GM23248 (cell line): ENCODE measurements at places on chromosomes 12 and 14.

- DNase-seq = peak; percentile 81
Observed at GRCh38 chr14:68249661-68250451, 430.3 kb downstream of the RAD51B start.

DNA sequence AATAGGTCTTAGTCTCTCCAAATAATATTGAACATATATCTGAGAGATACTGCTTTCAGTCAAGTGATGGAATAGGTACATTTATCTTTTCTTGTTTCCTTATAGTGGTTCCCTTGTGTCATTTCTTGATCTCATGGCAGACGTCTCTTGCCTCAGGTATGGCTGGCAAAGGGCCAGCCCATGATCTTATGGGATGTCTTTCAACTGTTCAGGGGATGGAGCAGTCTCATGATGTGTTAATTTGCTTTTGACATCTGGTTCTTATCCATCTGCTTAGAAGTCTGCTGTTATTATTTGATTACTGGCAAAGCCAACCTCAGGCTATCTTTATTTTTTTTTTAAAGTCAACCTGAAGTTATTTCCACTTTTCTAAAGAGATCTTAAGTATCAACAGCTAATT, 262.9 kb downstream of the TMEM117 start:
- DNase-seq = no peak

GRCh38 chr12:1816730-1817348, 3.5 kb upstream of the LRTM2 start:
- no peak for DNase-seq

DNA sequence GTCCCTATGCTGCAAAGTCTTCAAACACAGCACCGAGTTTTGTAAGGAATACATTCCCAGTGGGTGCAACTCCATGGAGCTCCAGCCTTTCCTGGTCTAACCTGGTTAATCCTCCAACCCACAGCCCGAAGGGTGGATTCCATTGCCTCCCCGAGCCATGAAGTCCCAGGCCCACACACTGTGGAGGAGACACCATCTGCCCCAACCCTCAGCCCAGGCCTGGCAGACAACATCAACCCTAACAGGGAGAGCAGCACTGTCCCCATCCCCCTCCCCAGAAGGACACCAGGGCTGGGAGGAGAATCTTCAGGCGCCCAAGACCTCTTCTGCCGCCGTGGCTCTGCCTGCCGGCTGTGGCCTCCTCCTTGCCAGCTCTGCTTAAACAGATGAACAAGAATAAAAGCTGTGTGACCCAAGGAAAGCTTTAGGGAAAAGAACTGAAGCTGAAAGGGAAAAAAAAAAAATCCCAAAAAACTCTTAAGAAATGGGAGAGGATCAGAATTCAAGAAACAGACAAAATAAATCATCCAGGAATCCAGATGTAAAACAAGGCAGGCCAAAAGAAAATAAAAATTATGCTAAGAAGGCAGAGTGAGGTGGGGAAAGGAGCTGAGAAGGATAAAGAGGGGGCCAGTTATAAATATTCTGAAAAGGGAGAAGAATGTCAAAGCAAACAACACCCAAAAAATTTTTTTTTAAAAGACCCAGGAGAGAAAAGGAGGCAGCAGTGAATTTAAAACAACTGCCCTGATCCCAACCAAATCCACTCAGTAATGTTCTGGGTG, 16.0 kb upstream of the ZFP36L1 start:
- DNase-seq = no peak

GRCh38 chr12:125492354-125493270, 427.4 kb downstream of the AACS start:
- DNase-seq = no peak

GRCh38 chr14:32661216-32661615, 277.5 kb upstream of the NPAS3 start:
- DNase-seq = no peak

DNA sequence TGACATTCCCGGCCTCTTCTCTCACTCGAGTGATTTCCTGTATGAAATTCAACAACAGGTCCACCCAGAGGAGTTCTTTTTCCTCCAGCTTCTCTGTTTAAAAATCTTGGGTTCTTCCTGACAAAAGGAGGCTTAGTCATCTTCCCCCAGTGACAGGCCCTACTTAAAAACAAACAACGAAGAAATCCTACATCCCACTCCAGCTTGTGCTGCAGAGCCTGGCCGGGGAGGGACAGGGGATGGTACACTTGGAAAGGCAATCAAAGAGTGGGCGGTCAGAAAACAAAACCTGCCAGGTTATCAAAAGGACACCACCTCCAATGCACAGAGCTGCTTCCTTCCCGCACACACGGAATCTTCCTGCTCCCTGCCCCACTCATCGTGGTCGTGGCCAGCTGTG, 101.3 kb downstream of the CACNA1C start:
- DNase-seq = peak; percentile 71

GRCh38 chr14:45181329-45181728, 45.6 kb downstream of the FANCM start:
- no peak for DNase-seq

DNA sequence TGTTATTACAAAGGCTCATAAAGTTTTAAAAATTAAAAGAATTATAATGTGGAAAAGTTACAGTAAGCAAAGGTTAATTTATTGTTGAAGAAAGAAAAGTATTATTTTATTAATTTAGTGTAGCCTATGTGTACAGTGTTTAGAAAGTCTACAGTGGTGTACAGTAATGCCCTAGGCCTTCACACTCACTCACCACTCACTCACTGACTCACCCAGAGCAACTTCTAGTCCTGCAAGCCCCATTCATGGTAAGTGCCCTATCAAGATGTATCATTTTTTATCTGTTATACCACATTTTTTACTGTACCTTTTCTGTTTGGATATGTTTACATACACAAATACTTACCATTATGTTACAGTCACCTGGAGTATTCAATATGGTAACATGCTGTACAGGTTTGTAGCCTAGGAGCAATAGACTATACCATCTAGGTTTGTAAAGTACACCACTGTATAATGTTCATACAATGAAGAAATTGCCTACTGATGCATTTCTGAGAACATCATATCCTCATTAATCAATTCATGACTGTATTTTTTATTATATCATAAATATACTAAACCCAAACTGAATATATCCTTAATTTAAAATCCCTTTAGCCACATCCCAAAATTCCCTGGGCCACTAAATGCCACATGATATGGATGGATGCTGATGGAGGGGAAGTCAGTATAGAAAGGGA, 43.6 kb upstream of the NID2 start:
- peak; percentile 78 for DNase-seq

- no peak for DNase-seq
Observed at GRCh38 chr14:71208702-71209357, 301.6 kb downstream of the PCNX1 start.

GRCh38 chr14:71328183-71328582, 420.9 kb downstream of the PCNX1 start:
- DNase-seq = no peak

- no peak for DNase-seq
Observed at GRCh38 chr12:92085736-92086040, 60.0 kb downstream of the BTG1 start.

DNA sequence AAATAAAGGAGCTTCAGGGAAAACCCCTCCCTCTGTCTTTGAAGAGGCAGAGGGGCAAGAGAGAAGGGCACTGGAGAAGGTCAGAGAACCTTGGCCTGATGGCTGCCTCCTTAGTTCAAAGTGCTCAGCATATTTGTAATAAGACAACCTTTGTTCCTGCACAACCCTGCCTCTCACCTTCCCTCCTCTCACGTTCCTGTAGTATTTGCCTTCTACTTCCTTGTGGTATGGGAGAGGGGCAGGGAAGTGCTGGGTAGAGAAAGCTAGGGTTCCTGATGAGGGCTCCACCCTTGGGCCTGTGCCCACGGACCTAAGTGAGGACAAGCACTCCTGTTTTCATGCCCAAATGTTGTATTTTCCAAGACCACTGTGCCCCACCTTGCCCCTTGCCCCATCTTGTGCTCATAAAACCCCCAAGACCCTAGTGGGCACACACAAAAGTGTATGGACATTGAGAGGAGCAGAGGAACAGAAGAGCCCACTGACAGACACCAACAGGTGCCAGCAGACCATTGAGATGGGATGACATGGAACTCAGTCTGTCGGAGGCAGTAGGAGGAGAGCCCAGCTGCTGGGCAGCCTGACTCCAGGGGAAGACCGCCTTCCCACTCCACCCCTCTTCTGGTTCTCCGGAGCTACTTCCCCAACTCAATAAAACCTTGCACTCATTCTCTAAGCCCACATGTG, 261.5 kb upstream of the CCDC196 start:
- DNase-seq = no peak

GRCh38 chr14:94004015-94004414, 6.9 kb downstream of the CCDC197 start:
- DNase-seq = no peak

GRCh38 chr12:65778258-65779090, 45.8 kb upstream of the HMGA2 start:
- DNase-seq = peak; percentile 86

GRCh38 chr12:29781705-29782266, 2.0 kb downstream of the TMTC1 start:
- no peak for DNase-seq

- DNase-seq = no peak
Observed at GRCh38 chr12:47747126-47747525, 11.6 kb downstream of the RAPGEF3 start.

GRCh38 chr12:52079576-52080402, at the start of gene SMIM41:
TSS of gene SMIM41 (plus strand) at chr12:52079704. CDS start at chr12:52079780, 76 bp downstream.
- no peak for DNase-seq

DNA sequence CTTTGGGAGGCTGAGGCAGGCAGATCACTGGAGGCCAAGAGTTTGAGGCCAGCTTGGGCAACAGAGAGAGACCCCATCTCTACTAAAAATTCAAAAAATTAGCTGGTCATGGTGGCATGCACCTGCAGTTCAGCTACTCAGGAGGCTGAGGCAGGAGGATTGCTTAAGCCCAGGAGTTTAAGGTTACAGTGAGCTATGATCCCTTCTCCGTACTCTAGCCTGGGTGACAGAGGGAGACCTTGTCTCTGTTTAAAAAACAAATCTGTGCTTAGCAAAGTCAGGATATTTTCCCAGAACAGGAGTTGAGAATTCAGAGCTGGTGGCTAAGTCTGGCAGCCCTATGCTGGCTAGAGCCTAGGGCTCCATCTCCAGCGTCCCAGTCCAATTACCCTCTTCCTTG, 142.9 kb upstream of the PZP start:
- no peak for DNase-seq

- DNase-seq = no peak
Observed at GRCh38 chr12:94207849-94208621, 59.7 kb downstream of the PLXNC1 start.

DNA sequence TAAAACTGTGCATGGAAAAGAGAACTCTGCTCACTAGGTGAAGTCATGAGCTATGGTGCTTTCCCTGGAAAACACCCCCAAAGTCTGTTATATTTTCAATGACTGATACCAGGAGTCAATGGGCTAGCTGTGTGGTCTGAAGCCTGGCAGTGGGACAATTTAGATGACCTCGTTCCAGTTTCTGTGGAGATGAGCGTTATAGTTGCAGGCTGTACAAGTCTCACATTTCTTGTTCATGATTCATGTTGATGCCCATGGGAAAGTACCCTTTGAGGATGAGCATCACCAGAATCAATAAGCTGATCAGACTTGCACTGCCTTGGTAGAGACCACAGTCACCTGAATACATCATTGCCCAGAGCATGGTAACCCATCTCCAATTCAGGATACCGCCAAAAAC, 70.7 kb downstream of the NOVA1 start:
- DNase-seq = peak; percentile 43

DNA sequence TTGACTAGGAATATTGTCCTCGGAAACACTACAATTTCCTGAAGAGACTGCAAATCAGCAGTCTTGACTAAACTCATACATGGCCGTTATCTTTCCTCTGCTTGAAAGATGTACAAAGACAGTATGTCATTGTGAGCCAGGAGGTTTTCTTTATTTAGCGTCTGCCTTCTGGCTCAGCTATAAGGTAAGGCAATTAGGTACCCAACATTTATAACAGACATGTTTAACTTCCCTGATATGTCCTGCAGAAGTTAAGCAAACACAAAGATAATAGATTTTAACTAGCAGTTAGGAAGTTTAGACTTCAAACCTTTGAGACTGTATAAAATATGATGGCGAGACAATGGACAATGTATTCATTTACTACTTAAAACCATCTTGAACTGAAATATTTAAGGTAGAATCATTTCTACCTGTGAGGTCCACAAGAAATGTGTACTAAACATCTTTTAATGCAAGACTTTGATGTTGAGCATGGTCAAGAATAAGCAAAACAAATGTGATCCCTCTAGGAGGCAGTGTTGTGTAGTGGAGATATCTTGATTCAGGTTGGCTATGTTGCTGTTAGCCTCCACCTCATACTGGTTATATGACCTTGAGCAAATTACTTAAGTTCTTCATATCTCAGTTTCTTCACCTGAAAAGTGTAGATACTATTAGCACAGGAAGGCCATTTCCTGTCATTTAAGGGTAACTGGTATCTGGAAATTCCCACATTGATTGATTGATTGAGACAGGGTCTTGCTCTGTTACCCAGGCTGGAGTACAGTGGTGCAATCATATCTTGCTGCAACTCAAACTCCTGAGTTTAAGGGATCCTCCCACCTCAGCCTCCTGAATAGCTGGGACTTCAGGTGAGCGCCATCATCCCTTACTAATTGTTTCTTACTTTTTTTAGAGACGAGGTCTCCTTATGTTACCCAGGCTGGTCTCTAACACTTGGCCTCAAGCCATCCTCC, 96.3 kb upstream of the EEA1 start:
- DNase-seq = peak; percentile 73

DNA sequence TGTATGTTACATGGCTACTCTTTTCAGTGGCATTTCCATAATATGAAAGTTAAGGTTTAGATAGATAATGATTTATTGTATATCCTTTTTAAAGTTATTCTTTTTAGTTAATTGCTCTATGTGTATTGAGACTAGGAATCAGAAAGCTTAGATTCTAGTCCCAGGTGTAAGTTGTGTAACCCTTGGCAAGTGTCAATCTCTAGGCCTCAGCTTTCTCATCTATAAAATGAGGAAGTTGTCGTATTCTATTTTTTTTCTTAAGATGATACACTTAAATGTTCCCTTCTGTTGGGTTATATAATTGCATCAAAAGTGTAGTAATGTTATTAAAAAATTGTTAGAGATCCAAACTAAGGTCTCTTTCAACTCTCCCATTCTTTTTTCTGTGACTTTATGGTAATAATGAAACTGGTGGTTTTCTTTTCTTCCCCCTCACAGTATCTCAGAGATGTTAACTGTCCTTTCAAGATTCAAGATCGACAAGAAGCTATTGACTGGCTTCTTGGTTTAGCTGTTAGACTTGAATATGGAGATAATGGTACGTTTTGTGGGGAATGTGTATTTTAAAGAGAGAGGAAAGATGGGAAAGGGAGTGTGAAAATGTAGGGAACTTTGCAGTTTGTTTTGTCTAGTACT, 4.1 kb downstream of the RTRAF start:
- DNase-seq = no peak

GRCh38 chr14:99983251-99984015, 81.8 kb upstream of the EVL start:
- no peak for DNase-seq

DNA sequence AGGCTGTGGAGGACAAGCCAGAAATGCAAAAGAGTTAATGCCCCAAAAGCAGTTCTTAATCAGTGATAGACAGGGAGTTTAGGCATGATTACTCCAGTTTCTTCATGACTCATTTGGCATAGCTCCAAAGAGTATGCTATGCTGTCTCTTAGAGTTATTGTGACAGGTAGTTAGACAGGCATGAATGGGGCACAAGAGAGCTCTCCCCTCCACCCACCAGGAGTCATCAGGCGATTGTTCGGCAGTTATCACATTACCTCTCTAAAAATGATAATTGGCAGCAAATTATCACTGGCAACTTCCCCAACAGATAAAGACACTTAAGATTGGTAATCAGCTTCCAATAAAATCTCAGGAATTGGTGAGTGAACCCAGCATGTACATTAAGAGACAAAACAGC, 320.1 kb downstream of the DAD1 start:
- DNase-seq = peak; percentile 15

GRCh38 chr14:96727491-96727890, 69.7 kb upstream of the VRK1 start:
- DNase-seq = no peak
